ENCODE measurements at places on chromosomes 4 and X. TPM values are rescaled to one million over a fixed set of nuclear protein-coding genes. Genes with fewer than 3 reads are reported as not detected.

GRCh38 chr4:81971061-81971460 lies 402.7 kb downstream of the HNRNPD start:
- no peak overlapping the region for H3K27ac ChIP-seq
- DNase-seq, result no peak
- no peaks in the 10 kb centered on the region for H3K36me3 ChIP-seq
- H3K4me3 ChIP-seq, result no peak overlapping the region

GRCh38 chr4:23972805-23973204 lies 83.0 kb upstream of the PPARGC1A start:
- no peak overlapping the region for H3K27ac ChIP-seq
- DNase-seq, result no peak
- H3K4me1 ChIP-seq, result peaks cover 7% of the 10 kb centered on the region

DNA sequence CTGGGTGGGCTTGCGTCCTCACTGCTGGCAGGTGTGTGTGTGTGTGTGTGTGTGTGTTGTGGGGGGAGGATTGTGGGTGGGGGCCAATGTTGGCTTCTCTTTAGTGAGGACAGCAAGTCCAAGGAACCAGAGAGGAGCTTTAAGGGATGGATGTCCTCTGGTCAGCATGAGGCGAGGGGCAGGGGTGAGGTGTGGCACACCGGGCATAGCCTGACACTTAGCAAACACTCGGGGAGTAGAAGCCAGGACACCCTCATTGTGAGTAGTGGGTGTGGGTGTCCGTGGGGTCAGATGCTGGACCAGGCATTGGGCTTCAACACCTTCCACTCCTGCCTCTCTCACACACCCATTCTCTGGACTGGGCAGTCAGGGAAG lies 2.8 kb downstream of the SORCS2 start:
- DNase-seq, result no peak
- H3K27me3 ChIP-seq, result peaks cover 63% of the 10 kb centered on the region
- peaks cover 20% of the 10 kb centered on the region for H3K4me1 ChIP-seq
- H3K36me3 ChIP-seq, result no peaks in the 10 kb centered on the region
- H3K27ac ChIP-seq, result no peak overlapping the region
- no peak overlapping the region for H3K4me3 ChIP-seq

DNA sequence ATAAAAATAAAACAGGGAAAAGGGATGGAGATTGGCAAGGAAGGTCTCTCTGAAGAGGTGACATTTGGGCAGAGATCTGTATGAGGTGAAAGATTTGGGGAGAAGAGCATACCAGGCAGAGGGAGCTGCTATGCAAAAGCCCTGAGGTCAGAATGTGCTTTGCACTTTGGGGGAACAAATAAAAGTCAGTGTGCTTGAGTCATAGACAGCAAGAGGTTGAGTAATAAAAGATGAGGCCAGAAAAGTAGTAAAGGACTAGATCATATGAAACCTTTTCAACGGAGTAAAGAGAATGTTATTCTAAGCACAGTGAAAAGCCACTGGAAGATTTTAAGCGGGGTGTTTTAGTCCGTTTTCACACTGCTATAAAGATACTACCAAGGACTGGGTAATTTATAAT lies 76.5 kb upstream of the TEX13A start:
- H3K27ac ChIP-seq, result no peak overlapping the region
- no peaks in the 10 kb centered on the region for H3K36me3 ChIP-seq
- H3K4me3 ChIP-seq, result no peak overlapping the region
- no peaks in the 10 kb centered on the region for H3K27me3 ChIP-seq

The FAAH2 gene
- 0.14 TPM for total RNA-seq

- peaks cover 46% of the 10 kb centered on the region for H3K27me3 ChIP-seq
- H3K36me3 ChIP-seq, result no peaks in the 10 kb centered on the region
- H3K27ac ChIP-seq, result no peak overlapping the region
- no peak for DNase-seq
- no peaks in the 10 kb centered on the region for H3K4me1 ChIP-seq
Observed at GRCh38 chr4:10622728-10623127, 61.8 kb downstream of the CLNK start.

The IRF2 gene
- total RNA-seq, result 25.9 TPM

- no peaks in the 10 kb centered on the region for H3K36me3 ChIP-seq
- H3K27ac ChIP-seq, result no peak overlapping the region
- no peak for DNase-seq
- no peaks in the 10 kb centered on the region for H3K27me3 ChIP-seq
- H3K4me3 ChIP-seq, result no peak overlapping the region
Observed at GRCh38 chr4:149211876-149212275, 603.8 kb downstream of the IQCM start.

DNA sequence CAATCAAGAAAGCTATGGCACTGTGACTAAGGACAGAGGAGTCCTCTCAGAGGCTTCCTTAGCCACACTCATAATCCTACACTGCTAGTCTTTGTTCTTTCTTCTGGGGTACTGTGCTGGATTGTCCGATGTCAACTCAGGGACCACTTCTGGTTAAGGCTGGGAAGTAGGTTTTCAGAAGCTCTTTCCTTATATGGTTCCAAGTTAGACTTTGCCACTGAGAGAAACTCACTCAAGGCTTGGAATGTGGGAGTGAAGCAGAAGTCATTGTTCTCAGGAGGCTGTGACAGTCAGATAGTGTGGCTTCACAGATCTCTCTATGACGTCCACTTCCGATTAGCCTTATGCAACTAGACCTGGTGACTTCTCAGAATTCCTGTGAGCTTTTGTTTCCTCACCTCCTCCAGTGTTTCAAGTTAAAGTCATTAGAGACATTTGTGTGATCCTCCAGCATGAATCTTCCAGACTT lies 317.3 kb upstream of the F9 start:
- no peak overlapping the region for H3K4me3 ChIP-seq
- no peak overlapping the region for H3K27ac ChIP-seq
- no peaks in the 10 kb centered on the region for H3K4me1 ChIP-seq
- peaks cover 1% of the 10 kb centered on the region for H3K27me3 ChIP-seq
- no peaks in the 10 kb centered on the region for H3K36me3 ChIP-seq
- no peak for DNase-seq

The EXOC1L gene
- total RNA-seq, result not detected

The SPATA18 gene
- total RNA-seq, result 1.6 TPM

The FIP1L1 gene
- total RNA-seq, result 29.7 TPM

The ABLIM2 gene
- total RNA-seq, result 43.5 TPM

- no peak for DNase-seq
- no peak overlapping the region for H3K4me3 ChIP-seq
- no peaks in the 10 kb centered on the region for H3K27me3 ChIP-seq
- H3K36me3 ChIP-seq, result no peaks in the 10 kb centered on the region
Observed at GRCh38 chr4:102392033-102392744, 46.9 kb upstream of the SLC39A8 start.

The PROM1 gene
- 2.9 TPM for total RNA-seq

GRCh38 chrX:68912113-68912512 lies 83.3 kb downstream of the EFNB1 start:
- no peaks in the 10 kb centered on the region for H3K27me3 ChIP-seq
- no peak overlapping the region for H3K4me3 ChIP-seq
- H3K27ac ChIP-seq, result no peak overlapping the region
- no peak for DNase-seq

DNA sequence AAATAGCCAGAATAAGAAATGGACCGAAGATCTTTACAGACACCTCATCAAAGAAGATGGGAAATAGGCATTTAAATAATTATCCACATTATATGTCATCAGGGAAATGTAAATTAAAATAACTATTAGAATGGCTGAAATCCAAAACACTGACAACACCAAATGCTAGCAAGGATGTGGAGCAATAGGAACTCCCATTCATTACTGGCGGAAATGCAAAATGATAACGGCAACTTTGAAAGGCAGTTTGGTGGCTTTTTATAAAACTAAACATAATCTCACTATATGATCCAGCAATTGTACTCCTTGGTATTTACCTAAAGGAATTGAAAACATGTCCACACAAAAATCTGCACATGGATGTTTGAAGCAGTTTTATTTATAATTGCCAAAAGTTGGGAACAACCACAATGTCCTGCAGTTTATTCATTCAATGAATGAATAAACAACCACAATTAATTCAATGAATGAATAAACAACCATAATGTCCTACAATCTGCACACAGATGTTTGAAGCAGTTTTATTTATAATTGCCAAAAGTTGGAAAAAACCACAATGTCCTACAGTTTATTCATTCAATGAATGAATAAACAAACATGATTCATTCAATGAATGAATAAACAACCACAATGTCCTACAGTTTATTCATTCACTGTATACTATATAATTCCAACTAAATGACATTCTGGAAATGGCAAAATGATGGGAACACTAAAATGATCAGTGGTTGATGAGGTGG lies 117.6 kb upstream of the PCDH18 start:
- no peaks in the 10 kb centered on the region for H3K27me3 ChIP-seq
- no peak for DNase-seq
- no peak overlapping the region for H3K4me3 ChIP-seq
- H3K27ac ChIP-seq, result no peak overlapping the region

DNA sequence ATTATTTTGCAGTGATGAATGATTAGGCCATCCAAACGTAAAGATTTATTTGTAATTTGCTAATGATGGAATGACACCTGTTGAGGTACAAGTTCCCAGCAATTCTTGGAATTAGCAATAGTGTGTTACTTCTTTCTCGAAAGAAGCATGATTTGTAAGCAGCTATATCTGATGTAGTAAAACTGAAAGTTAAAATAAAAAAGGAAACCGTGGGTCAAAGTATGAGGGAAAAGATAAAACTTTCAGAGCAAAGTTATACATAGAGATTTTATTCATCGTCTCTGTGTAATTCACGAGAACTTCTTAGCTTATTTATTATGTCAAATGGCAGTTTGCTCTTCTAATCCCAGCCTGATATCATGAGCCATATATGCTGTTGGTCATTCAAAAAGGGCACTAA lies 59.0 kb downstream of the NFKB1 start:
- H3K36me3 ChIP-seq, result no peaks in the 10 kb centered on the region
- H3K27ac ChIP-seq, result peak overlapping the region; percentile 4
- peaks cover 56% of the 10 kb centered on the region for H3K4me1 ChIP-seq
- peak overlapping the region; percentile 2 for H3K4me3 ChIP-seq
- no peaks in the 10 kb centered on the region for H3K27me3 ChIP-seq
- no peak for DNase-seq

DNA sequence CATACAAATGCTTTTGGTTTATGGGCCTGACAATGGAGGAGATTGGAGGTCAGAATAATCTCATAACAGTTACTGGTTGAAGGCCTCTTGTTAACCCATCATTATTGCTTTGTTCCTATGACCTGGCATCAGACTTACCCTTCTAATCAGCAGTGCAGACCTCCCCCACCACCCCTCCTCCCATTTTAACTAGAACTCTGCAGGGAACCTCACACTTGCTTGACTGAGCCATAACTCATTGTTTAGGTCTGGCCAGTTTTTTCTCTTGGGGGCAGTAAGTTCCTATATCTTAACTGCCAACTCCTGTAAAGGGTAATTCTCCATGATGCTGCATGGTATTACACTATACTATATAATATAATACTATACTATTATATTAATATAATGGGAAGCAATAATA lies 609.3 kb downstream of the IL1RAPL1 start:
- H3K27me3 ChIP-seq, result no peaks in the 10 kb centered on the region
- no peak overlapping the region for H3K27ac ChIP-seq
- H3K4me3 ChIP-seq, result no peak overlapping the region
- H3K36me3 ChIP-seq, result no peaks in the 10 kb centered on the region
- H3K4me1 ChIP-seq, result no peaks in the 10 kb centered on the region

DNA sequence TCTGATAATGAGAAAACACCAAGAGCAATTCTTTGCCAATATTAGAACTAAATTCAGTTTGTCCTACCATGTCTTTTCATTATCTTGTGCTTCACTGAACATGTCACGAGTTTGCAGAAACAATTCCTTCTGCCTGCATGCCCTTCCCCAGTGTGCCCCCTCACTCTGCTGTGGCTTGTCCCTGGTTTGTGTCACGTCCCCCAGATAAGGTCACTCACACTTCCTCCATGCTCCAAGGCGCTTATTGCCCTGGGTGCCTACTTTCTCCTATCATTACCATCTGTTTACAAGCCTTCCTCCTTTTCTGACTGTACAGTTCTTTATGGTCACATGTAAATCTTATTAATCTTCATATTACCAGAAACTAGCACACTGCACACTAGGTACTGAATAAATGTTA lies 394.1 kb downstream of the KCNIP4 start:
- no peak overlapping the region for H3K4me3 ChIP-seq
- H3K27me3 ChIP-seq, result no peaks in the 10 kb centered on the region
- DNase-seq, result no peak
- no peak overlapping the region for H3K27ac ChIP-seq
- no peaks in the 10 kb centered on the region for H3K4me1 ChIP-seq

DNA sequence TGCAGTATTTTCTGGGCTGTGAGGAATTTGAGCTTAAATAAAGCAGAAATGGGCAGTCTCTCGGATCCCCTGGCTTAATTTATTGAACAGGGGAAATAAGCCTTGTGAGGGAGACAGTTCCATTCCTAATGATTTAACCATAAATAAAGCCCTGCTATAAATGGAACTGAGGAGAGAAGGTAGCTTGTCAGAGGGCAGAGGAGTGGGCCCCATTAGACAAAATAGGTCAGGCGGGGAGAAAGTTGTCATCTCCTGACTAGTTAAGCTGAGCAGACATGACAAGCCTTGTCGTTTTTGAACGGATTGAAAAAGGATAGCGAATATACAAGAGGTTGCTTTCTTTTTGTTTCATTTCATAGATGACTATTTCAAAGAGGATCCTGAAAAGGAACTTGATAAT lies 39.3 kb downstream of the SMPX start:
- H3K36me3 ChIP-seq, result no peaks in the 10 kb centered on the region
- no peaks in the 10 kb centered on the region for H3K27me3 ChIP-seq
- H3K4me1 ChIP-seq, result peaks cover 19% of the 10 kb centered on the region

GRCh38 chr4:84894621-84895020 lies 71.9 kb downstream of the WDFY3 start:
- peaks cover 7% of the 10 kb centered on the region for H3K4me1 ChIP-seq
- H3K27ac ChIP-seq, result no peak overlapping the region
- DNase-seq, result no peak
- no peak overlapping the region for H3K4me3 ChIP-seq

- H3K36me3 ChIP-seq, result no peaks in the 10 kb centered on the region
- no peaks in the 10 kb centered on the region for H3K4me1 ChIP-seq
- no peak for DNase-seq
Observed at GRCh38 chrX:109974906-109975655, 27.8 kb upstream of the TMEM164 start.

GRCh38 chrX:101658661-101659491 lies 774 bp downstream of the ARMCX2 start:
- peak; percentile 77 for DNase-seq
- H3K27ac ChIP-seq, result peak overlapping the region; percentile 70
- peak overlapping the region; percentile 73 for H3K4me3 ChIP-seq
- H3K36me3 ChIP-seq, result peaks cover 6% of the 10 kb centered on the region
- H3K27me3 ChIP-seq, result no peaks in the 10 kb centered on the region
- no peaks in the 10 kb centered on the region for H3K4me1 ChIP-seq

- H3K27me3 ChIP-seq, result no peaks in the 10 kb centered on the region
- H3K4me1 ChIP-seq, result no peaks in the 10 kb centered on the region
- no peak for DNase-seq
- no peak overlapping the region for H3K4me3 ChIP-seq
- no peak overlapping the region for H3K27ac ChIP-seq
- no peaks in the 10 kb centered on the region for H3K36me3 ChIP-seq
Observed at GRCh38 chrX:39599339-39599738, 498.4 kb downstream of the BCOR start.

The UGT2B11 gene
- not detected for total RNA-seq

DNA sequence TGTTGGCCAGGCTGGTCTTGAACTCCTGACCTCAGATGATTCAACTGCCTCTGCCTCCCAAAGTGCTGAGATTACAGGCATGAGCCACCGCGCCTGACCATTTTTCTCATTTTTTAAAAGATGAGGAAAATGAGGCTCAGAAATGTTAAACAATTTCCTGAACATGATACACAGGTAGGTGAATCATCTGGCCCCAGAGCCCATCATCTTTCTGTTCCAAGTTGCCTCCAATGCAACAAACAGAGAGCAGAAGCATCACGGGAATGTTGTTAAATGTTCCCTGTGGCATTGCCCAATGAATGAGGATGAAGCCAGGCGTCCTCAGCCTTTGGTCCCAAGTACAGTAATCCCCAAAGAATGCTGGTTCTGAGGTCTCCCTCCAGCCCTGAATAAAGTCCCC lies 31.3 kb upstream of the ANXA5 start:
- no peaks in the 10 kb centered on the region for H3K27me3 ChIP-seq
- H3K27ac ChIP-seq, result no peak overlapping the region
- H3K36me3 ChIP-seq, result no peaks in the 10 kb centered on the region
- no peak for DNase-seq

All from left ventricle myocardium inferior (tissue), 1 donor.